ENCODE measurements at places on chromosomes 13 and 19.

DNA sequence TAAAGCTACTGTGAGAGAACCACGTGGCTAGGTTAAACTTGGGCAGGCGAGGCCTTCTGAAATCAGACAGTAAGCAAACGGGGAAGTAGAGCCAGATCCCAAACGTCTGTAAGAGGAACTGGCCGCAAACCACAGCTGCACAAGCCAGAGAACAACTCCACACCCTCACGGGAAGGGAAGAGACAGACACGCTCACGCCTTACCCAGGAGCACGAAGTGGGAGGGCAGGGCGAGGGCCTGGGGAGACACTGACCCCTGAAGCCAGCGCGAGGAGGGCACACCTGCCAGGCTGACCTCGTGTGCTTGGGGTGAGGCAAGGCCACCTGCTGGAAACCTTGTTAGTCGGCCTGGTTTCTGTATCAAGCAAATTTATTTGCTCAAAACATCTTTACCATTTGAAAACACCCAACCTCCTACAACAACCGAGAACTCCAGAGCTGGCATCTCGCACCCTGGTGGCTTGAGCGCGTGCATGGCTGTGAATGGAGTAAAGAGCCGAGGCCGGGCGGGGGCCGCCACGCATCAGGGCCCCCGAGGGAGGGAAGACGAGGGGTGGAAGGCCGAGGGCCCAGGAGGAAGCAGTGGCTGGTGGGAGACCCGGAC, 7.3 kb downstream of the POLR2E start:
- DNase-seq = peak; percentile 95

DNA sequence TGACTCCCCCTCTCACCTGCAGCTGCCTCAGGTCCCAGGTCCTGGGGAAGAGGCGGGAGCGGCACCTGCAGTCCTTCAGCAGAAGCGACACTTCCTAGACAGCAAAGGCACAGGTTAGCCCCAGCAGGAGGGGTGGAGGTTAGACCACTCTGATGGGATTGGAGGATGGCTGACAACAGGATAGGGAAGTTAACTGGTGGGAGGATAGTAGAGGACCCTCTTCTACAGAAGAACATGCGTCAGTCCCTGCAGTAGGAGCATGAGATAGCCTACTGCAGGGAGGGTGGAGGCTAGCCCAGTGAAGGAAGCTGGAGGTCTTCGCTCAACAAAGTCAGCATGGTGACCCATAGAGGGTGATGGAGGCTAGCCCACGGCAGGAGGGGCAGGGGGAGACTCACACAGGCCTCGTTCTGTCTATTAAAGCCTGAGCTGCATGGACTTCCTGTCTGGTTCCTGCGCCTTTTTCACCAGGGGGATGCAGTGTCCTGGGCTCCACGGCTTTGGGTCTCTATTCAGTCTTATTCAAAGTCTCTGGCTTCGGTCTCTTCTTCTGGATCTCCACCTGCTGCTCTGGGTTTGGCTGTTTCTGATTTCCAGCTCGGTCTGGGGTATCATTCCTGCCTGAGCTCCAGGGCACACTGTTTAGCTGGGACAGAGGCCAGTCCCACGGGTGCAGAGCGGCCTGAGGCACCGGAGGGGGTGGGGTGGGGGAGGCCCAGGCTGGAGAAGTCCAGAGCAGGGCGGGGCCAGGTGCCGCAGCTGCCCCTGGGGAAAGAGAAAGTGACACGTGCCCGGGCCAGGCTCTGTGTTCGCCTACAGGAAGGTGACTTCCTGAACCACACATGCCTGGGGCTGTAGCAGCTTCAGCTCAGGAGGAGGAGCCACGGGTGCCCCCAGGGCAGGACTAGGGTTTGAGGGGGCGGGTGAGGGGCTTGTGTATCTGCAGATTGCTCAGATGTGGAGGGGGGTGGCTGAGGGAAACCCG, 7.3 kb downstream of the IFNL3 start:
- peak; percentile 70 for DNase-seq

DNA sequence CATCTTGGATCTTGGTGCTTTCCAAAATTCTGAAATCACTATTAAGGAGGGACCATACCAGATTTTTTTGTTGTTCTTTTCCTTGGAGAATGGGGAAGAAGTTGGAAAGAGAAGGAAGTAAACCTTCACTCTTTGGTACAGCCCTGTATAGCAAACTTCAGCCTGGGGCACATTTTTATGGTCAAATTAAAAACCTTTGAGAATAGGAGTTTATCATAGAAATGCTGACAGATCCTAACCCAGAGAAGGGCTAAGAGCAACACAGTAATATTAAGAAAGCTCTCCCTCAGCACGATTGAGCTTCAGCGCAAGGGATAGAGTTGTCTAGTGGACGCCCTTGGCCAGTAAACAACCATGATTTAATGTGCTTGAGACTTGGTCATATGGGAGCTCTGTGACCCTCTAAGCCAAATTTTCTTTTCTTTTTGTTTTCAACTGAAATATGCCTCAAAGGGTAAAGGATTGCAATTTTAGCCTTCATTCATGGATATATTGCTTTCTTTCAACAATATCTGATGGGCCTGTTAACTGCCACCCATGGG, 294.3 kb upstream of the MAB21L1 start:
- no peak for DNase-seq

GRCh38 chr13:53343361-53343744, 314.7 kb downstream of the OLFM4 start:
- DNase-seq = no peak

- DNase-seq = peak; percentile 30
Observed at GRCh38 chr13:79973533-79973963, 367.4 kb downstream of the SPRY2 start.

DNA sequence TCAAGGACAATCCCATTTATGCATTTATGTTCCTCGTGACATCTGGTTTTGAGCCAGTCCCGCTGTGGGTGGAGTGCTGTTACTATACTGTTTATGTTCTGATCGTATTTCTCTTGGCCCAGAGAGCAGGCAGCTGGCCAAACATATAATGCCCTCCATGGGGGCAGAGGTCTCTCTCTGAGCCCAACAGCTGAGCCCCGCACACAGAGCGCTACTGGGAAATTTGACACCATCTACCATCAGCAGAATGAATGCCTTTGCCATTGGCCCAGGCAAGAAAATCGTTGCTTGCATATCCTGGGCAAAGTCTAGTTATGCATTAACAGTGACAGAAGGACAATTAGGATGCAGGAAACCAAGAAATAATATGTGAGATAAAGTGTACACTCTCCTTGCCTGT, 126.8 kb upstream of the CACNA1A start:
- no peak for DNase-seq

- no peak for DNase-seq
Observed at GRCh38 chr19:35231956-35232645, 3.6 kb upstream of the FAM187B start.

- DNase-seq = no peak
Observed at GRCh38 chr13:97967948-97968347, 14.5 kb downstream of the IPO5 start.

DNA sequence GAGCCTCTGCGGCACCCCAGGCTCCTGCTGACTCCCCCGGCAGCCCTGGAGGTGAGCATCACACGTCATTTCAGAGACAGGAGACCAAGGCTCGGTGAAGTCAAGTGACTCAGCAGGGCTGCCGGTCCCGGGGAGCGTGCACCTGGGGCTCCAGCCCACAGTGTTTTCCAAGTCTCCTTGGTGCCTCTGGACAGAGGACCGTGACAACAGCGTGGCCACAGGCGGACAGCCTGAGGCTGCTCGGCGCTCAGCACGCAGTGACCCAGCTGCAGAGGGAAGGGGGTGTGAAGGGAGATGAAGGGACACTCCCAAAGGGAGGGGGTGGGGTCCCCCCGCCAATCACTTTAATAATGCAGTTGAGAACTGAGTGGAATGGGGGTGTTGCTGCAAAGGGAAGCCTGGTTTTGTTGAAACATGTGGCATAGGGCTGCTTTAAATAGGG, 17.5 kb upstream of the ASPDH start:
- DNase-seq = no peak
